IPS DF 19.7 (cell line): ENCODE measurements at places on chromosomes 5 and 9.
A peak's percentile ranks its signal among the peaks of the same experiment; 100 is the strongest.

- no peak for DNase-seq
Measured at GRCh38 chr5:105954341-105954740, 1716.4 kb downstream of the EFNA5 start.

DNA sequence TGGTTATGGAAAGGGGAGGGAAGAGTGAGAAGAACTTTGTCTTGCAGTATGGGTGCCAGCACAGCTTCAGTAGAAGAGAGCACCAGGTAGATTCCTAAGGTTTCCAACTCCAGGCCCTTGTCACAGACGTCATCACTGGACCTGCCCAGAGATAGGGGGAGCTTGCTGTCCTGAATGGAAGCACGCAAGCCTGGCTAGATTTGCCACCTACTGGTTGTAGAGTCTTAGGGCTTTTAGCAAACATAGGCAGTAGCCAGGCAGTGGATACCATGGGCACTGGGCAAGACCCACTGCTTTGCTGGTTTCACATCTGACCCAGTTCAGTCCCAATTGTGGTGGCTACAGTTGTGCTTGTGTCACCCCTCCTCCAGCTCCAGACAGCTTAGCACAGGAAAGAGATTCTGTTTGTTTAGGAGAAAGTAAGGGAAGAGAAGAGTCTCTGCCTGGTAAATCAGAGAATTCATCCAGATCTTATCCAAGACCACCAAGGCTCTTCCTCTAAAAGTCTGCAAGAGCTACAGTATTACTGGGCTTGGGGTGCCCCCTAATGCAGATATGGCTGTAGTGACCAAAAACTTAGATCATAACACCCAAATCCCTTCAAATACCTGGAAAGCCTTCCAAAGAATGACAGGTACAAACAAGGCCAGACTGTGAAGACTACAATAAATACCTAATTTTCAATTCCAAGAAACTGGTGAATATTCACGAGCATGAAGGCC, 158.9 kb downstream of the HINT1 start:
- no peak for DNase-seq

DNA sequence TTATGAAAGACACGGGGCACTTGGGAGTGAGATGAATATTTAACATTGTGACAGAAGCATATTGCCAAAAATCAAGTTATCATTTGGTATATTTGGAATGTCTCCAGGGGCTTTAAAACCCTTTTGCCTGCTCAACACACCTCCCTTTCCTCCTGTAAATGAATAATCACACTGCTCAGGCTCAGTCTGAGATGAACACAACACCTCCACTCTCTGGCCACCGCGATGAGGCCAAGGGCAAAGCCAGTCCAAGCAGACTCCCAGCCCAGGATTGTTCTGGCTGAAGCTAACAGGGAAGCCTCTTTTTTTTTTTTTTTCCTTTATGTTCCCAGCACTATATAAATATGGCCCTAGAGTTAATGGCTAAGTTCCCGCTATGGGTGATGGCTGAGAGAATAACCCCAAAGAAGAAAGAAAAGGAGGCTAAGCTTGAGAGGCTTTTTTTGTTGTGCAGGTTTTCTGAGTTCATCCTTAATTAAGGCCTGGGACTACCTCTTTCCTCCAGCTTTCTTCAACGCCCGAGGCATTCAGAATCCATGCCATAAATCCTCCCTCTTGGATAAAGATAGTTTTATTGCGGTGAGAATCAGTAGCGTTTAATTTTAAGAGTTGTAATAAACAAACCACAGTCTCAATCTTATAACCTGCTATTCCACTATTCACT, 10.5 kb upstream of the ERAP1 start:
- no peak for DNase-seq

- DNase-seq = no peak
Measured at GRCh38 chr5:111268300-111268699, 44.1 kb downstream of the CAMK4 start.

DNA sequence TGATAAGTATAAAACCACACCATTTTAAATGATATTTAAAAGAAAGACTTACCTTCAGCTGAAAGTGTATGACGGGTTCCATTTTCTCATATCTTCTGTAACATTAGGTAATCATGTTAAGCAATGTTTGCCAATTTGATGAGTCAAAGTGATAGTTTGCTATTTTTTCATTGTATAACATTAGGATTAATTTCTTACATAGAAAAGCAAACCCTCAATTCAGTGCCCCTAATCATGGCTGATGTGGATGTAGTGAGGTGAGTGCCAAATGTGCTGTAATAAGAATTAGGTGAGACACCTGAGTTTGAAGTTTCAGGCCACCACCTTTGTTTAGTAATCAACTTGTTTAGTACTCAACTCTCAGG, 68.0 kb downstream of the UNC13B start:
- no peak for DNase-seq

DNA sequence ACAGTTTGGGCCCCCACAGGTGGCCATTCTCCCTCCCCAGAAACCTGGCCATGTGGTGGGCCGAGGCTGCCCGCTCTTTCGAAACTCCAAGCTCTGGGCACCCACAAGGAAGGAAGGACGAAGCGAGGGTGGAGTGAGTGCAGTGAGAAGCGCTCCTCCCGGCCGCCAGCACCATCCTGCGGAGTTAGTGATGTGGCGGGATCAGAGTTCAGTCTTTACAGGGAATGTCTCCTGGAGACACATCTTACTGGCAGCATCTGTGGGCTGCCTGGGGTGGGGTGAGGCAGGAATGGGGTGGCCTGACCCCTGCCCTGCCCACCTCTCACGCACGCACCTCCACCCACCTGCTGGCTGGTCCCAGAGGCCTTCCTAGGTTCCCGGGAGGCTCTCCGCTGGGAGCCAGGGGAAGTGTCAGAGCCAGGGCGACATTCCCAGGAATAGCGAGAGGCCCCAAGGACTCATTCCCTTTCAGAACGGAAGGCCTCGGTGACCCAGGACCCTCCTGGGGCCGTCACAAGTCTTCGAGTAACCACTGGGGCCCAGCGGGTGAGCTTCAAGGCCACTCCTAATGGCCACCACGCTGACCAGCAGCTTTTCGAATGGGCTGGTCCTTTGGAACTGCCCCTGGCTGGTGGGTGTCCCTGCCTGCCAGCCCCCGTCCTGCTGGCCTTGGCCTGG, 5.5 kb upstream of the RNU6ATAC start:
- DNase-seq = no peak

GRCh38 chr9:14616188-14616982, 76.8 kb downstream of the ZDHHC21 start:
- DNase-seq = peak; percentile 17

- no peak for DNase-seq
Measured at GRCh38 chr5:142820447-142820846, 50.3 kb downstream of the ARHGAP26 start.

DNA sequence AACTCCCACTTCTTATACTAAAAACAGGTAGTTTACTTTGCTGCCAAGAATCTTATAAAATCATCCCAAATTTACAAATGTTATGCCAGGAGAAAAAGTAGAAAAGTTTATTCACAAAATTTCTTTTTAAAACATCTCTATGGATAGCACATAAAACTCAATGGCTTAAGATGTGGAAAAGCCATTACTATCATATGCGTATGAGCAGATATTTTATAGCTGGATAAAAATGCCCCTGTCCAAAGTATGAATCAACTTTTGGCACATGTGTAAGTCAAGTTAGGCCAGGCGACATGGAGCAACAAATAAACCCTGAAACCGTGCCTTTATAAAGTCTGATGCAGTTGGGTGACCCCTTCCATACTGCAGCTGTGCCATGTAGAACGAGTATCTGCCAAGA, 38.6 kb upstream of the FBP1 start:
- DNase-seq = no peak
